Activated T-cell treated with anti-CD3 and anti-CD28 coated beads, Interleukin-2, amount 50 U/mL, for 24 hours (primary cell): ENCODE measurements at places on chromosomes 1 and 21.
A peak's percentile ranks its signal among the peaks of the same experiment; 100 is the strongest.

GRCh38 chr1:30130099-30130498 is 593.3 kb downstream of the MATN1 start:
- no peak for DNase-seq
- peaks cover 21% of the 10 kb centered on the region for H3K27me3 ChIP-seq
- no peak overlapping the region for H3K27ac ChIP-seq
- no peaks in the 10 kb centered on the region for H3K36me3 ChIP-seq
- H3K4me3 ChIP-seq: no peak overlapping the region

- no peak overlapping the region for H3K27ac ChIP-seq
- DNase-seq: no peak
- peaks cover 11% of the 10 kb centered on the region for H3K27me3 ChIP-seq
- H3K36me3 ChIP-seq: no peaks in the 10 kb centered on the region
- H3K4me3 ChIP-seq: no peak overlapping the region
Observed at GRCh38 chr1:66641891-66642473, 108.0 kb downstream of the SGIP1 start.

DNA sequence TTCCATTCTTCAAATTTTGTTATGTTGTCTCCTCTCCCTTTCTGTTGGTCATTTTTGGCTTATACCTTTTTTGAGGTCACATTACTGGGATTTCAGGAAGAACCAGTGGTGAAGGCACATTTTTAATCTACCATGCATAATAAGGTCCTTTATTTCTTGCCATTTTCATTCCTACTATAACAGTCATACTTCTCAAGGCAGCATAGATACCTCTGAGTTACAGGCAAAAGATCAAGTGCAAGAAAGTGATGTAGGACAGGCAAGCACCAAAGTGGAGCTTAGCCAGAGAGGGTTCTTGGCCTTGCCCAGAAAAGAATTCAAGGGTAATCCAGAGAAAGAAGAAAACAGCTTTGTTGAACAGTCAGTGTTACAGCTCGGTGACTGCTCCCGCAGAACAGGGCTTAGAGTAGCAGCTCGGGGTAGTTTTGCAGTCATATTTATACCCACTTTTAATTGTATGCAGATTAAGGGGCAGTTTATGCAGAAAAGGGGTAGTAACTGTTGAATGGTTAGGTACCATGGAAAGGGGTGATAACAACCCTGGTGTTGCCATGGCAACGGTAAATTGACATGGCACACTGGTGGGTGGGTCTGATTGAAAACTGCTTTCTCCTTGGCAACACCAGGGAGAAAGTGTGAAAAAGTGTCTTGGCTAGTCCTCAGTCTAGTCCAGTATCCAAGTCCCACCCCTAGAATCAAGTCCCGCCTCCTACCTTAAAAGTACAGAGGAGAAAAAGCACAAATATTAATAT is 39.6 kb upstream of the DOCK7 start:
- DNase-seq: no peak
- H3K4me1 ChIP-seq: peaks cover 4% of the 10 kb centered on the region
- no peak overlapping the region for H3K27ac ChIP-seq
- peaks cover 6% of the 10 kb centered on the region for H3K27me3 ChIP-seq
- H3K36me3 ChIP-seq: no peaks in the 10 kb centered on the region

DNA sequence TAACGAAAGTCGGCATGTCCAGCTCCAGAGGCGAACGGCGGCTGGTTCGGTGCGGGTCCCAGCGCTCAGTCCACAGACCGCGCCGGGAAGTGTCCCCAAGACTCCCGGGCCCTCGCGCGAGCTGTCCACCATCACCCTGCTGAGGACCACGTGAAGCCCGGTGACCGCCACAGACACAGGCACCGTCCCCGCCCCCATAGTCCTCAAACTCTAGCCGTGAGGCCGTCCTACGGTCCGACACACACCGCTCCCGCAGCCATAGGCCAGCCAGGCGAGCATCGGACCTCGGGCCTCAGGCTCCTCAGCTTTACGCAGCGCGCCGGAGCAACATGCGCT is 535 bp downstream of the SETD4 start:
- H3K4me3 ChIP-seq: peak overlapping the region; percentile 93
- peaks cover 32% of the 10 kb centered on the region for H3K4me1 ChIP-seq
- H3K27me3 ChIP-seq: no peaks in the 10 kb centered on the region
- no peak for DNase-seq

DNA sequence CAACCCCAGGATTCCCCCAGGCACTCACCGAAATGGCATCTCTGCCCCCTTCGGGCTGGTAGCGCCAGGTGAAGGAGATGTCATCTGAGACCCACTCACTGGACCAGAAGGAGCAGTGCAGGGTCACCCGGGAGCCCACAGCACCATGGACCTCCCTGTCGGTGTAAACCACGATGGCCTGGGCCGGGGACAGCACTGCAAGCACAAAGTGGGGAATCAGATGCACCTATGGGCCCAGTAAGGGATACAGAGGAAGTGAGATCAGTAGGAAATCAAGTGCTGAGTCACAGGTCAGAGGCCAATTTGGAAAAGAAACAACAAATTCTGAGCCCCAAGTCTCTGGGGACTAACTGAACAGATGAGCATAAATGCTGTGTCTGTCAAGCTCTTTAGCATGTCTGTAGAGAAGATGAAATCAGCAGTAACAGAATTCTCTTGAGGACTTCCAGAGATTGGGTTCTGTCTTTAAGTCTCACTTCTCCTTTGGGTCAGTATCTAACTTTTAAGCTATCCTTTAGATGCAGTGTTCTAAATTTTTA is 2.5 kb downstream of the MPZ start:
- peaks cover 40% of the 10 kb centered on the region for H3K4me1 ChIP-seq
- no peaks in the 10 kb centered on the region for H3K27me3 ChIP-seq
- peaks cover 9% of the 10 kb centered on the region for H3K36me3 ChIP-seq

DNA sequence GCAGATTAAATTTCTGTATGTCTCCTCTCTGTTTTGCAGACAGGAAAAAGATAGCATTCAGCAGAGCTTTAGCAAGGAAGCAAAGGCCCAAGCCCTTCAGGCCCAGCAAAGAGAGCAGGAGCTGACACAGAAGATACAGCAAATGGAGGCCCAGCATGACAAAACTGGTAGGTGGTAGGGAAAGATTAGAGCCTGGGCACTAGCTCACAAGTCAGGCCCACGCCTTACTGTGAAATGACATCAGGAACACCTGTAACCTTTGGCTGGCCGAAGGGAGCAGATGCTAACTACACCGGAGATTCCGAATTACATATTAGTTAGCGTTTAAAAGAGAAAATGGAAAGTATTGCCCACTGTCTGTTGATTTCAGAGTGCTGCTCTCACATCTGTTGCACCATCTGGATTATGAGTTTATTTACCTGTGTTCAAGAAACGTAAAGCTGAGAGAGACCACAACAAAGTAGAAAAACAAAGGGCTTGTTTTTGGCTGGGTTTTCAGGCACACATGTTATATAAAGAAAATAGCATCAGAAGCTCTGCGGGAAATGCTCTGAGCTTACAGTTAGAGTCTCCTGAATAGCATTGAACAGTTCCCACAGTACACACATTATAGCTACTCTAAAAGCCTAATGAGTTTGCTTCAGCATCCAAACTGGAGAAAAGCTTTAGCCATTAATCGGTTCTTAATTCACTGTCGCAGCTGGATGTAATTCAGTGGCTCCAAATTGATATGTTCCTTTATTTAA is 160.0 kb downstream of the SDCCAG8 start:
- H3K27ac ChIP-seq: peak overlapping the region; percentile 75
- H3K4me1 ChIP-seq: peaks cover 40% of the 10 kb centered on the region
- H3K27me3 ChIP-seq: no peaks in the 10 kb centered on the region
- H3K4me3 ChIP-seq: no peak overlapping the region
- H3K36me3 ChIP-seq: peaks cover 28% of the 10 kb centered on the region
- DNase-seq: no peak

DNA sequence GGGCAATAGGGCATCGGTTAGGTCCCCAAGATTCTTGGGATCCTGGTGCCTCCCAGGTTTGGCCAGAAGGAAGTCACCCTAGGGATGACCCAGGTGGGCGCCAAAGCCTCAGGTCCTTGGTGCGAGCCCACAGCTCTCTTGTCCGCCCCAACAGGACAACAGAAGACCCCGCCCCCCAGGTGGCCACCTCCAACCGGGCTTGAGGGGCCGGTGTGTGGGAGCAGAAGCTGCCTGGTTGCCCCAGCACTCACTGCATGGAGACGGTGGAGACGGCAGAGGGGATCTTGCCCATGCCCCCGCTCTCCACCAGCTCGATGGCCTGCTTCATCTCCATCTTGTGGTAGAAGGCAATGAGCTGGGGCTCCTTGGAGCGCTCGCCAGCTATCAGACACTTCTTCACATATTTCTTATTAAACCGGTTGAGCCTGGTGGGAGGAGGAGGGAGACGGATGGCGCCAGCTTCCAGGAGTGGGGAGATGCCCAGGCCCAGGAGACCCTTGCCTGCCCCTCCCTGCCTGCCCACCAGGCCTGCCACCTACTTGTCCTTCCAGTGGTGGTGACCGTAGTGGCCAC is 52.7 kb downstream of the SLC9A1 start:
- no peak overlapping the region for H3K27ac ChIP-seq
- H3K27me3 ChIP-seq: no peaks in the 10 kb centered on the region
- peaks cover 52% of the 10 kb centered on the region for H3K36me3 ChIP-seq
- DNase-seq: no peak
- no peak overlapping the region for H3K4me3 ChIP-seq

- DNase-seq: peak; percentile 41
- H3K36me3 ChIP-seq: no peaks in the 10 kb centered on the region
- no peak overlapping the region for H3K4me3 ChIP-seq
- no peaks in the 10 kb centered on the region for H3K4me1 ChIP-seq
Observed at GRCh38 chr1:17653728-17654351, 101.3 kb upstream of the ACTL8 start.

DNA sequence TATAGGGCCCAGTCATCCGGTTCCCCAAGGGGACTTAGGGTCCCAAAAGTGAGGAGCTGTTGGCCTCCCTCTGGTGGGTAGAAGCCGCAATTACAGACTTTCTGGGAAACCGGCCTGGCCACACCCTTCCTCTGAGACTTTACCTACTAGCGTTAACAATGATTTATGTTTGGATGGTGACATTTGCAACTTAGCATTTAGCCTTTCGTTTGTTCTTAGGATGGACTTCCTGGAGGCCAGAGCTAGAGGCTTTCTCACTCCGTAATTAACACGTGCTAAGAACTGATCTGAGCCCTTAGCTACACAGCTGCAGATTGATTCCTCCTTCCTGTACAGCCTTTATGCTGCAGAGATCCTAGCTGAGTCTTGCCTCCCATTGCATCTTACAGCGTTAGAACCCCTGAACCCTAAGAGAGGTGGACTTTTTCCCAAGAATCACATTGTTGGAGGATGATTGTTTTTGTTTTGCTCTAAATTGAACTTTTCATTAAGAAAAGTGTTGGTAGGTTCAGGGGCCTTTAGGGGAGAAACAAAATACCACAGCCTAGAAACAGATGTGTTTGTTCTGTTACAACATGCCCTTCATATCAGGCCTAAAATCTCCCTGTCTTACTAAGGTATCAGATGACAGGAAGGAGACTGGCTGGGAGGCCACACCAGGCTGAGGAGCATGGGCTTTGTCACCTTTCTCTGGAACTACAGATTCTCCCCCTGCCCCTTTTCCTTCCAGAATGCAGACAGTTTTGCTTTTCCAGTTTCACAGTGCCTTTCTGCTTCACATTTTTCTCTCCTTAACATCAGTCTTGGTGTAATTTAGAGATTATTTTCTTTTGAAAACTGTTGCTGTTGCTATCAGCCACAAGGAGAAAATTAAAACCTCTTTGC is 1.9 kb downstream of the S100A11 start:
- H3K4me3 ChIP-seq: peak overlapping the region; percentile 96
- H3K27me3 ChIP-seq: no peaks in the 10 kb centered on the region
- H3K36me3 ChIP-seq: peaks cover 65% of the 10 kb centered on the region
- DNase-seq: peak; percentile 69
- H3K4me1 ChIP-seq: peaks cover 48% of the 10 kb centered on the region

DNA sequence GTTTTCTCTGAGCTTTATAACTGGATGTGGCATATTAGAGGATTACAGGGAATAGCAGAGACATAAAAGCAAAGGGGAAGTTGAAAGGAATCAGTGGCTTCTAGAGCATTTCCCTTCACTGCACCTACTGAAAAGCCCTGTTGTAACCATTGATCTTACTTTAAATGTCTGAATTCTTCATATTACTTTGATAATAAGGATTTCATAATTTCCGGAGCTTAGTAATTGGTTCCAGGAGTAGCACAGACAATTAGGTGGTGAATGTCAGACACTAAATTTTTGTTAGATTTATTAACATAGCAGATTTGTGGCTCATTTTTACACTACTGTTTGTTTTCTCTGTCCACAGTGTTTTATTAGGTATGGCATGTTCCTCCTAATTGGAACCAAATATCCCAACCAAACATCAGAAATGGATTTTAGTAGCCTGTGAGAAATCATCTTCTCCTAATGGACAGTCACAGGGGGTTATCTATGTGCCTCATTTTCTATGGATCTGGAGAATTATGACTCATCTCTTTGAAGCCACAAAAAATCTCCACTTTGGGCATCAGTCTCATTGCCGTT is 100.5 kb downstream of the GIPC2 start:
- H3K4me1 ChIP-seq: peaks cover 24% of the 10 kb centered on the region

- no peaks in the 10 kb centered on the region for H3K4me1 ChIP-seq
- H3K27ac ChIP-seq: no peak overlapping the region
- no peak overlapping the region for H3K4me3 ChIP-seq
- no peak for DNase-seq
- H3K36me3 ChIP-seq: no peaks in the 10 kb centered on the region
Observed at GRCh38 chr1:18803851-18804250, 55.6 kb downstream of the TAS1R2 start.

- no peak for DNase-seq
- no peak overlapping the region for H3K27ac ChIP-seq
- no peaks in the 10 kb centered on the region for H3K27me3 ChIP-seq
- no peak overlapping the region for H3K4me3 ChIP-seq
Observed at GRCh38 chr1:91795591-91796389, 90.2 kb downstream of the TGFBR3 start.

- peaks cover 91% of the 10 kb centered on the region for H3K36me3 ChIP-seq
- no peak overlapping the region for H3K4me3 ChIP-seq
- no peak overlapping the region for H3K27ac ChIP-seq
- peaks cover 27% of the 10 kb centered on the region for H3K4me1 ChIP-seq
- H3K27me3 ChIP-seq: no peaks in the 10 kb centered on the region
Observed at GRCh38 chr1:169514566-169515270, 29.0 kb upstream of the SLC19A2 start.

DNA sequence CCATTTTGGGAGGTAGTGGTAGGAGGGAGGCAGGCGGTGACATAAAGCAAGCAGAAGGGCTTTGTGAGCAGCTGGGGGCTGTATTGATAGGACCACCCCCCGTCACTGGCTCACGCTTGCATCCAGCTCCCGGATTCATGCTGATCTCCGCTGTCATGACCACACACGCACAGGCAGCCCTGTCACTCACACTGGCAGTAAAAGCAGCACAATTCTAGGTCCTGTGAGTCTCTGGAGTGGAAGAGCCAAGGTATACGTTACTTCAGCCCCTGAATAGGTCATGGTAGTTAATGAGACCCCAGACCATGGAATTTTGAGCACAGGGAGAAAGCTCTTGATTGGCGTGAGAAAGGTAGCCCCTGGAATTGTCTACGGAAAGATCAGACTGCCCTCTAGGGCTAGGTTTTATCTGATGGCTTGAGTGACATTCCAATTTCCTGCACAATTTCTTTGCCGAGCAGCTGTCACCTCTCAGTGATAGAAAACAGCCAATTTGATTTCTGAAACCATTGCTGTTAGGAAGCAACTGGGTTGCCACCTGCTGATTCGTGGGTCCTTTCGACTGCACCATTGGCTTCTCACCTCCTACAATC is 5.4 kb downstream of the OR2B11 start:
- no peak for DNase-seq
- peaks cover 12% of the 10 kb centered on the region for H3K4me1 ChIP-seq
- H3K27me3 ChIP-seq: peaks cover 12% of the 10 kb centered on the region
